ENCODE measurements at places on chromosomes 5 and 9.

GRCh38 chr9:109986521-109986991 is 206.6 kb downstream of the PALM2AKAP2 start:
- no peak for DNase-seq

DNA sequence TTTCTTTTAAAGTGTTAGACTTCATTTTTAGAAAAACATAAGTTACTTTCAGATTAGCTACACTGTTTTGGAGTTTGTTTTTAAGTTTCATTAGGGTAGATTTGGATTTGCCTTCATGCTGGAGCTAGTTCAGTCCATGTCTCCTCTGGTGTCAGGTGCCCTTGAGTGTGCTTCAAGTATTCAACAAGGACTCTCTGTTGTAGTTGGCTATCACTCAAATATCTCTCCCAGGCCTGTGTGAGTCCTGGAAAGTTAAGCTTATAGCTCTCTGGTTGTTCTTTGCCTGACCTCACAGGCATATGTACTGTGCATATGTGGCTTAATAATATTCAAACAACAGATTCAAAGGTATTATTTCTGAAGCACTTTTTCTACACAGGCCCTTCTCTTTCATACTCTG is 45.4 kb downstream of the PTBP3 start:
- no peak for DNase-seq

DNA sequence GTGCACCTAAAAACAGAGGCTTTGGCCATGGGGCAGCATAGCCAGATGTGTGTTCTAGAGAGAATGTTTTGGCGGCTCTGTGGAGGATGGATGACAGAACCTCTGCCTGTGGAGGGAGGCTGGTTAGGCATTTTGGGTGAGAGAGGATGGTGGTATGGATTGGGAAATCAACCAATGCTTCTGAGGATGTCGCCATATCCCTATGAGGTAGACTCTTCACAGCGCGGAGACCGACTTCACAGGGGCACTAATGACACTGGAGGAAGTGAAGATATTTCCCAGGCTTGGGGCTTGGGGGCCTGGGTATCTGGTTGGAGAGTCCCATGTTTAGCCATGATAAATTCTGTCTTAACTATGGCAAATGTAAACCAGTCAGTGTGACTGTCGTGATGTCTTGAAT is 140.6 kb upstream of the KLF4 start:
- no peak for DNase-seq

GRCh38 chr9:21624675-21625644 is 142.8 kb upstream of the IFNE start:
- DNase-seq: no peak

DNA sequence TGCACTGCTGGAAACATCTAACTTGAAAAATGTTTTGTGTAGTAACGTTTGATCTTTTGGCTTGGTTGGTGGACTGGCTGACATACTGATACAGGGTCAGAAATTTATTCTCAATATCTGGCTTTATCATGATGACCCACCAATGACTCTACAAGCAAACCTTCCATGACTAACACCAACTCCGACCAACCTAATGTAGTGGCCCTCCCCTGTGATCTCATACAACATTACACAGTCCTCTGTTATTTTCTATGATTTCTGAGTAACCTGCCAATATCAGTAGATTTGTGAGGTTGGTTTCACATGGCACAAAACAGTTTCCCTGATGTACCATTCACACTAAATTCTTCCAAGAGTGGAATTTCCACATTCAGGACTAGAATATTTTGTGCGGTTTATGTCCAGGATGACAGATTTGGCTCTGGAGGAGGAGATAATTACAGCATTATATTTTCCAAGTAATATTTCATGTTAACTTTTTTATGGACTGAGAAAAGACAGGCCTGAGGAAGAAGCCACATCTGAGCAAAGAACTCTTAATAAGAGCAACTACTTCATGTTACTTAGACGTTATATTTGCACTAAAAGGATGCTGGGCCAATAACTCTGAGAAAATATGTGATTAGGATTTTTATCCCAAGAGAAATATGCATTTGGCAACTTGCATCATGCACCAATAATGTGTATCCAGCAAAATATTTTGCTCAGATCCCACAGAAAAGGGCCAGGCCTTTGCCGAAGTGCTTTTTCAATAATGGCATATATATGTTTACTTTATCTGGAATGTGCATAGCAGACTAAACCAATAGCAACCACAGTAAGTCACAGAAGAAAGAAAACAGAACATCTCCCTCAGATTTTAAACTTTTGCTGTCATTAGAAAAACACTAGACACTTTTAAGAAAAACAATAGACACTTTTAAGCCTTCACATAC is 273.4 kb downstream of the KCNN2 start:
- DNase-seq: no peak

GRCh38 chr9:83966209-83966582 is 13.8 kb downstream of the HNRNPK start:
- no peak for DNase-seq

DNA sequence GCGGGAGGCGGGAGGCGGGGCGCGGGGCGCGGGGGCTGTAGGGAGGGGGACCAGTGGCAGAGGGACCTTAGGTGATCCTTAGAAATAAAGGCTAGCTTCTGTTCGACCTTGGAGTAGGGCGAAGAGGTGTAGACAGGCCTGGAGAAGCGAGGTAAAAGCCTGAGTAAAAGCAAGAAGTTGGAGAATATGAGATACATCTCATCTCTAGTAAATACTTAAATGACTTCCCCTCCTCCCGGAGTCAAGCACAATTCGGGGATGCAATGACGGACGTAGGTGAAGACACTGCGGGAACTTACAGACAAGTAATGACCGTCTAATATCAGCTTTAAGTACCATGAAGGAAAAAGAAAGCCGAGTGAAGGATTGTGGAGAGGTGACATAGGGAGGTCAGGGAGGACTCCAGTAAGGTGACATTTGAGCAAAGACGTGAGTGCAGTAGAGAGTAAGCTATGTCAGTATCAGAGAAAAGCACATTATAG is 466 bp downstream of the SMC2 start:
- DNase-seq: no peak

DNA sequence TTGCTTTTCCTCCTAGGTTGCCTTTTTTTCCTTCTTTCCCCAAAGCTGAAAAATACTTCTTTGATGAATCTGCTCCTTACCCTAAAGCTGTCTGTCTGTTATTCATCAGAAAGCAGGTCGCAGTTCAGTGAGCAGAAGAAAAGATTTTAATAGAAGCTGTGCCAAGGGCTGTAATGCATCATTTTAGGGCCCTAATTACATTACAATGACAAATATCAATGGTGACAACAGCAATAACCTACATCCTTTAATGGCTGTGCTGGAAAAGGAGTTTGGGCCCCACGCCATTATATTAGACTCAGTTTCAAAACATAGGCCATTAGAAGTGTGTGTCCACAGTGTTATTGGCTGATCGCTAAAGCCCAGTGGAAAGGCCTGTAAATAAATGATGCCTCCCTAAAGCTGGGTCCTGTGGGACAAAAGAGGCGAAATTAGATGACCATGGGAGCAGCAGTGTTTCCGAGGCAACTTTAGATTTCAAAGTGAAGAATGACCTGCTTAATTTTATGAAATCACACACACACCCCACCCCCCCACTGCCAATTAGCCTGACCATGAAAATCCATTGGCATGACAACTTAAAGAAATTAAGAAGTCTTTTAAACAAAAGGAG is 38.4 kb downstream of the TLE4 start:
- DNase-seq: no peak

- DNase-seq: no peak
These were observed 951.1 kb upstream of the DMAC1 start for GRCh38 chr9:8750639-8751051.

GRCh38 chr5:145479271-145479670 is 355.9 kb downstream of the PRELID2 start:
- DNase-seq: no peak

DNA sequence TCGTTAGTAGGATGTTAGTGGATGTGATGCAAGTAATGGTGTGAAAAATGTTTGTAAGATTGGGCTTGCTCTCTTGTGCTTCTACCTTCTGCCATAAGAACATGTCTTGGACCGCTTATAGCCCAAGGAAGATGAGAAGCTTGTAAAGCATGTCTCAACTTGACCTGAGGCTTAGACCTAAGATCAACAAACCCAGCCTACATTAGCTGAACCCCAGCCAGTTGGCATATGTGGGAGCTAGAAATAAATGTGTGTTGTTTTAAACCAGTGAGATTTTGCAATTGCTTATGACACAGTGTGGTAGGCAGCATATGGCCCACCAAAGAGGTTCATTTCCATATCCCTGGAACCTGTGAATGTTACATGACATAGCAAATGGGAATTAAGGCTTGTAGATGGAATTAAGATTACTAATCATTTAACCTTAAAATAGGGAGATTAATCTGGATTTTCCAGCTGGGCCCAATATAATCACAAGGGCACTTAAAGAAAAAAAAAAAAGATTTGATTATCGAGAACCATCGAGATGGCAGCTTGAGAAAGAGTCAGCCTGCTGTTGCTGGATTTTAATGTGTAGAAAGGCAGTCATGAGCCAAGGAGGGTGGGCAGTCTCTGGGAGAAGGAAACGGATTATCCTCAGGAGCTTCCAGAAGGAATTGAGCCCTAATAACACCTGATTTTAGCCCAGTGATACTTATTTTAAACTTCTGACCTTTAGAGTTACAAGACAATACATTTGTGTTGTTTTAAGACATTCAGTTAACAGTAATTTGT is 27.3 kb upstream of the EDIL3 start:
- no peak for DNase-seq

- no peak for DNase-seq
These were observed 603.6 kb downstream of the IRX1 start for GRCh38 chr5:4199049-4199841.

DNA sequence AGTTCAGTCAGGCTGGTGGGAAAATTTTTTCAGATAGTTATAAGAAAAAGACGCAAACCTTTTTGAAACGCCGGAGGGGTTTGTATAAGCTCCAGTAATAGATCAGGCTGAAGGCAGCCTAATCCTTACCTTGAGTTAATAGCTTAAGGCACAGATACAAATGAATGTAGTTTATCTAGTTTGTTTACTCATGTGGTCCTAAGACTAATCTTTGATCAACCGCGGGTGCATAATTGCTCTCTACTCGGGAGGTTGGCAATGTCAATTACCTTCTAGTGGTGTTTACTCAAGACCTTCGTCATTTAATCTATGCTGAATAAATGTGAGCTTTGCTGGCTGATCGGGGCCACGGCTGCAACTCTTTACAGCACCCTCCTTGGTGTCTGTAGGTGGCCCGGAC is 665 bp upstream of the INSL4 start:
- no peak for DNase-seq

DNA sequence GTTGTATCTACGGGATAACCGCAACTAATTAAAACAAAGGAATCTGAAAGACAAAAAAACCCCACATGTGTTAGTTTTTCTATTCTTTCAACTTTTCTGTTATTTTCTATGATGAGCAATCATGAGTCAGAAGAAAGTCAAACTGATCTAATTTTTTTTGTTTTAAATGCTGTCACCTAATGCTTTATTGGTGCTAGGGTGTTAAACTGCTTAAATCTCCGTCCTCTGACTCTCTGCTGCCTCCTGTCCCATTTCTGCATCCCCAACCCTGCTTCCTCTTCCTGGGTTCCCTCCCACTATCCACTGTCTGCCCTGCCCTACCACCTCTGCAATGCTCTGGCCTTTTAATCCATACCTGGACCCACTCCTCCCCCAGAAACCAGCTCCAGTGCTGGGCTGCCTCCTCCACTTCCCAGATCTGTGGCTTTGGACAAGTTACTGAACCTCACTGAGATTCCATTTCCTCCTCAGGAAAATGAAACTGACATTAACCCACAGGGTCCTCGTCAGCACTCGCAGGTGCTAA is 15.7 kb downstream of the PTPN3 start:
- no peak for DNase-seq

GRCh38 chr9:37466037-37466709 is 923 bp upstream of the ZBTB5 start:
- peak; percentile 16 for DNase-seq

- DNase-seq: no peak
These were observed 32.1 kb downstream of the SMARCA2 start for GRCh38 chr9:2047144-2047671.

DNA sequence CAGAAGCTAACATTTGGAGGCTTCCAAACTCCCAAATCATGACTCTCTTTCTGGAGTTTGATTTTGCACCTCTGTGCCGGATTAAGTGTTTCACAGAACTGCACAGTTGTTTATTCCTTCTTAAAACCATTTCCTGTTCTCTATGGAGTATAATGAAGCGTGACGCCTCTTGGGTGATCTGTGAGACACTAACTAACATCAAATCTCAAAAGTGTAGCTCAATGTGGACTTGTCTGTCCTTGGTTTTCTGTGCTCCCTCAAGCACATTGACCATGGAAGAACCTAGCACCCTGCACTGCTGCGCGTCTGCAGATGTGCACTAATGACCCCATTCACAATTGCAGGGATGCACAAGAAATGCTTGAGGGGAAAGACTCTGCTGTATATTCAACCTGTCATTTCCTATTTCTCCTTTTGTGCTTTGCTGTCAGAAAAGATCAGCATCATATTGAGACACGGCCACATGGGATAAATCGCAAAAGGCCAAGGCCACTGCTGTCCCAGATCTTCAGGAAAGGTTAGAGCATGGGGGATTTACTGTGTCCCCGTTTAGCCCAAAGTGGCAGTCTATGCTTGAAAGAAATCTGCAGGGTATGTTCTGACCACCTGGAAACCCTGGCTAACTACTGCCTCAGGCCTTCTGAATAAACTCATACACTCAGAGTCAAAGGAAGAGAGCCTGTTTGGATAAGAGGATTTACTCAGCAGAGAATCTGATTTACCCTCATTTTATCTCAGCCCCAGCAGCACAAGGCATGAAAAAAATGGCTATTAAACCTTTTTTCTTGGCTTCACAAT is 109.6 kb downstream of the BAAT start:
- DNase-seq: no peak

DNA sequence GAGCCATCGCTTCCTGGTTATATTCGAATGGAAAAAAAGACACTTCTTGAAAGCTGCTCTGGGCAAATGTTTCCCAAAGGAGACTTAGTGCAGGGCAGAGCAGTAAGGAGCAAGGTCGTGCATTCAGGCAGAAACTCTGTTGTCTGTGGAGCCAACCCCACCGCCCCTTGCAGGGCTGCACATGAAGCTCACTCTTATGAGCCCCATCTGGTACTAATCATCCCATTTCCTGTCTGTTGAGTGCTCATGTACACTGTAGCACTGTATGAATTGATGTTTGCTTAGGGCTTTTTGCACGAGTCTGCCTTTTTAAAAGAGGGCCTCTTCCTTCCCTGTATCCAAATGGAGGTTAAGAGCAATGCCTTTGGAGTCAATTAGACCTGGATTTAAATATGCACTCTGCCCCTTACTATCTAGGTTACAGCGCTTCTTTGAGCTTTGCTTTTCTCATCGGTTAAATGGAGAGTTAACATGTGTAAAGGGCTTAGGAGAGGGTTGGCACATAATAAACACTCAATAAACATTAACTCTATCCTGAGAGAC is 25.4 kb downstream of the HMHB1 start:
- no peak for DNase-seq

- DNase-seq: no peak
These were observed 191.0 kb upstream of the ADAMTS16 start for GRCh38 chr5:4949108-4949507.

- DNase-seq: no peak
These were observed 238.5 kb upstream of the FBXL7 start for GRCh38 chr5:15261269-15261995.

GRCh38 chr5:80738466-80738865 is 83.7 kb upstream of the DHFR start:
- DNase-seq: no peak

Data from CD4-positive, alpha-beta T cell treated with Interleukin-17A for 1 hour (primary cell).